ENCODE measurements at places on chromosomes 6 and 20.

DNA sequence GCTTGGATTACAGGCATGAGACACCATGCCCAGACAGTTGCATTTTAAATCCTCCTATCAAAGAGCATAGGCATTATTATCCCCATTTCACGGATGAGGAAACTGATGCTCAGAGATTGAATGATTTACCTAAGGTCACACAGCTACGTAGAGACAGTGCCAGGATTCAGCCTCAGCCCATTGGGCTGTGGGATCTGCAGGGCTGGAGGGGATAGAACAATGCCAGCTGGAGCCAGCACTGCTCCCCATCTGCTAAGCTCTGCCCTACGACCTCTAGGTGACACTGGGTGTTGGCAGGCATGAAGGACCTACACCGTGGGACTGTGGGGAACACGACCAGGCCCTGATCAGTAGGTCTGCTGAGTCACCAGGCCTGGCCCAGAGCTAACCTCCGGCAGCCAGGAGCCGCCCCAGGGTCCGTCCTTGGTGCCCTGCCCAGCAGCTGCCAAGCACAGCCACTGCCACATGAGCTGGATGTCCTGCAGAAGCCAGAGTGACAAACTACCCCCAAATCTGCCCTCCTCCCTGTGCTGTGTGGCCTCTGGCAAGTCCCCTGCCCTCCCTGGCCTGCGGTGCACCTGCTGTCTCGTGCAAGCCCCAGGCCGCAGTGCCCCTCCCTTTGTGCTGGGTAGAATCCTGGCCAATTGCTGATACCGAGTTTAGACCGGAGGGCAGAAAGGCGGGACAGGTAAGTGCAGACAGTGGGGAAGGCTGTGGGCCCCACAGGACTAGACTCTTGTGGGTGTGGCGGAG lies 47.6 kb upstream of the PTGIS start:
- no peak for DNase-seq

DNA sequence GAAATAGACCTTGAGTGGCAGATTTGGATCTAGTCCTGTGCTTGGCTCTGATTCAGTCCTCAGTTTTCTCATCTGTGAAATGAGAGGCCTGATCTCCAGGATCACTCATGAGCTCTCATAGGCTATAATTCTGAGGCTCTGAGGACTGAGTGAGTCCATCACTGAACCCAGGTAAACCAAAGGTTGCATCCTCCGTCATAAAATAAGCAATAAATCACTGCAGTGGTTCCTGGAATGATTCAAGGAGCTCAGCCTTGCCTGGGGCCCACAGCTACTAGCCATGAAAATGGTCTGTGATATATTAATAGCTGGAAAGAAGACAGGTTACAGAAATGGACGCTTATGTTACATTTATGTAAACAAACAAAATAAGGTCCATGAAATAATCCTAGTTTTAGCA lies 124.8 kb downstream of the MAP3K7 start:
- no peak for DNase-seq

DNA sequence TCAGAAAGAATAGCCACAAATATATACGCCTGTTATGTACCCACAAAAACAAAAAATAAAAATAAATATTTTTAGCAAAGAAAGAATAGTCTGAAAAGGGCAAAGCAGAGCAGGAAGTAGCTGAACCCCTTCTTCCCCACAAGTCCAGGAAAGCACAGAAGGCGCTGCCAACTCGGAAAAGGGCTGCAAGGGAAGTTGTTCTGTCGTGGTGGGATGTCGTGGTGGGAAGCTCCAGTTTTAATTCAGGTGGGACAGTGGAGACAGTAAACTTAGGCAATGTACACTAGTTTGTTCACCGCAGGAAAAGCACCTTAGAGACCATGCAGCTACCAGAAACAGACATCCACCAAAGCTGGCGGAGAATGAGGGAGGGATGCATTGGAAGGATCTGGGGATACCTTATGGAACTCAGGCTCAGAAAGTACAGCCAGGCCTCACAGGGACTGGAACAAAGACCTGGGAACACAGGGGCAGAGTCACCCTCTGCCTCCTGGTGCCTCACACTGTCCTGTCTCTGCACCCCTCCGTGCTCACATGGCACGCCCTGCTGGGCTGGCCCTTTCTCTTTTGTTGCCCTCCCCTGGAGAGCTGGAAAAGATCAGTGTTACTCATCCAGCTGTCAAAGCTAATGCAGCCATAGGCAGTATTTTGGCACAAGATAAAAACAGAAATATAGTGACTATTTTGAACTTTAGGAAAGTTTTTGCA lies 3.3 kb upstream of the APMAP start:
- no peak for DNase-seq

DNA sequence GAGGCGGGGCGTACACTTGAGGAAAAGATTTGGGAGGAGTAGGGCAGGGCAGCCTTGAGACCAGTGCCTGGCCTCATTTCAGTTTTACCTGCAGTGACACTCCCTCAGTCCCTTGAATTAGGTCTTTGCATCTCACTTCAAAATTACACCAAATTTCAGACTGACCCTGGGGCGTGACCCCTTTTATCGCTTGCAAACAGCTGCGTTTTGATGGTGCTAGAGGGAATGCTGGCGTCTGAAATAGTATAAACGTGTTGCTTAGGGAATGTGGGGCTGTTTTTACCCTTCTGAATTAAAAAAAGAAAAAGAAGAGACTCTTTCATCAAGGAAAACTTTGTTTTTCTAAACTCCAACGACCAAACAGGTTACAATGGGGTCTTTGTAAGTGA lies 21.0 kb downstream of the COL9A1 start:
- no peak for DNase-seq

GRCh38 chr20:49445176-49445575 lies 37.3 kb downstream of the KCNB1 start:
- no peak for DNase-seq

GRCh38 chr20:43766385-43766784 lies 39.6 kb upstream of the GTSF1L start:
- no peak for DNase-seq

DNA sequence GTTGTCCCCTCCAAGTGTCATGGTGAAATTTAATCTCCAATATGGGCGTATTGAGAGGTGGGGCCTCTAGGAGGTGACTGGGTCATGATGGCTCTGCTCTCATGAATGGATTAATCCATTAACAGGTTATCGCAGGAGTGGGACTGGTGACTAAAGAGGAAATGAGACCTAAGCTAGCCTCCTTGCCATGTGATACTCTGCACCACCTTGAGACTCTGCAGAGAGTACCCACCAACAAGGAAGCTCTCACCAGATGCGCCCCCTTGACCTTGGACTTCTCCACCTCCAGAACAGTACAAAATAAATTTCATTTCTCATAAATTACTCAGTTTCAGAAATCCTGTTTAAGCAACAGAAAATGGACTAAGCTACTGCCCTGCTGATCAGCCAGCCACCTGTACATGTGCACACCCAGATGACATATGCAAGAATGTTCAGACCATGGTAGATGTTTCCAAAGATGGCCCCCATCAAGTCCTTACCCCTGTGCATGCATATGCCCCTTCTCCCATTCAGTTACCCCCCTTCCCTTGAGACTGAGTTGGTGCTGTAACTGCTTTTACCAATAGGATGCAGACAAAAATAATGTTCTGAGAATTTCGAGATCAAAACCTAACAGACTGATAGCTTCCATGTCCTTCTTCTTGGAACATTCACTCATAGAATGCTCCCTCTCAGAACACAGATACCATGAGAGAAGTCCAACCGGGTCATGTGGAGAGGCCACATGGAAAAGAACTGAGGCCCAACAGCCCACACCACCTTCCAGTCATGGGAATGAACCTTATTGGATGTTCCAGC lies 28.4 kb downstream of the MAP3K5 start:
- no peak for DNase-seq

- no peak for DNase-seq
These were observed 23.2 kb upstream of the ROS1 start for GRCh38 chr6:117448732-117449485.

GRCh38 chr20:10784554-10785183 lies 110.9 kb upstream of the JAG1 start:
- DNase-seq, result peak; percentile 34

GRCh38 chr6:775863-776262 lies 82.9 kb upstream of the EXOC2 start:
- no peak for DNase-seq

DNA sequence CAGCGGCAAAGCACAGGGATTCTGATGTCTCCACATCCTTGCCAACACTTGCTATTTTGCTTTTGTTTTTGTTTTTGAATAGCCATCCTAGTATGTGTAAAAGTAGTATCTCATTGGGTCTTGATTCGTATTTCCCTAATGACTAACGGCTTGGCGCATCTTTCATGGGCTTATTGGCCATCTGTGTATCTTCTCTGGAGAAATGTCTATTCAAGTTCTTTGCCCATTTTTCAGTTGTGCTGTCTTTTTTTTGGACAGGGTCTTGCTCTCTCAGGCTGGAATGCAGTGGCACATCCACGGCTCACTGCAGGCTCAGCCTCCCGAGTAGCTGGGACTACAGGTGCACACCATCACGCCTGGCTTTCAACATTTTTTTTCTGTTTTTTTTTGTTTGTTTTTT lies 17.4 kb downstream of the TCFL5 start:
- DNase-seq, result no peak

DNA sequence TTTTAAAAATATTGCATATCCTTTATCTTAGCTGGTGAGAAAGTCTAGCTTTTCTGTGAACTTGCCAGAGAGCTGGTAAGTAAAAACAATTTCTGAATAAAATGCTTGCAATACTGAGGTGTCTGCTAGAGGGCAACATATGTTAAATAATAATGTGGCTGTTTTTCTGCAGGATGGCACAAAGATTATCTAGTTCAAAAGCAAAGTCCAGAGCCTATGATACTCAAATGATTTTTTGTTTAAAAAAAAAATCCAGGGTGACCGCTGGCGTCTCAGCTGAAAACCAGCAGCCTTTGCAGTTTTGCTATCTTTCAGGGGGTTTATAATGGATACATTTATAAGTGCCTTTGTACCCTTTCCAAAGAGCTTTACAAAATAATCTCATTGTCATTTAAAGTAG lies 194.9 kb downstream of the PHACTR1 start:
- peak; percentile 8 for DNase-seq

GRCh38 chr20:46332373-46333160 lies 24.3 kb upstream of the CDH22 start:
- no peak for DNase-seq

DNA sequence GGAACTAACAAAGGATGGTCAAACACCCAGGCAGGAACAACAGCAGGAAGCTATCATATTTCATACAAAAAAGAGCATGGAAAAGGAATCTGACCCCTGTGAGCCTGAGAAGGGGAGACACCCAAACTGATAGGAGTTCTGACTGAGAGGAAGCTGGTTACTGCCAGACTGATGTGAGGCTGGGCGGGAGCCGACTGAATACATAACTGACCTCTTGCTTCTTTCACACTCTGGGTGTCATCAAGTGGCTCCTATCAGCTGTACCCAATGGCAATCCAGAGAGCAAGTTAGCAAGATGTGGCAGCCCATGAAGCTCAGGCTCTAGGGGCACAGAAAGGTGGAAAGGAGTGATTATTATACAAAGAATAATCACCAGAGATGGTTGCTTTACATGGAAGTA lies 795.1 kb upstream of the HS3ST5 start:
- no peak for DNase-seq

DNA sequence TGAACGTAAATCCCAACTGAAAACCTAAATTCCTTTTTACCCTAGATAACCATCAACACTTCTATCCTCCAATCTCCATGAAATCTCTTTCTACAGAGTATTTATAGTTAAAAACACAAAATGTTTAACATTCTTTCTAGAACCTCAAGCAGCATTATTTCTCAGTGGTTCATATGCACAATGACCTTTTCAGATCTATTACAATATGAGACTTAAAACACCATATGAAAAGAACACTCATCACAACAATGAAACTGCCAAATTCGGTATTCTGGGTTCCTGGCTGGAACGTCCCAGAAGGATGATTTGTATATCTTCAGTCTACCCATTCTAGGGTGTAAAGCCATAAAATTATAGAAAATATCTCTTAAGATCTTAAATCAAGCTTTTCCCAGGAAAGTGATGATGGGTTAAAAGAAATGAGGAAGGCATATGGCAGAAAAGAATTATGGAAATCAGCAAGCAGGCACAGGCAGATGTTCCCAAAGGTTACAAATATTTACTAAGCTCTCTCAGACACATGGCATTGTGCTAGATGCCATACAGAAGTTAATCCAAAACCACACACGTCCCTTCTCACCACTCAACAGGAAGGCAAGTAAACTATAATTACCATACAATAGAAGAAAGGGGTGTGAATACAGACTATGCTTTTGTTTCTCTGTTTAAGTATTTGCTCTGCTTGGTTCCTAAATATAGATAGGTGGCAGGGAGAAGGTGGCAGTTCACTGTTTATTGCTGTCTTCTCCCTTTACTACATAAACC lies 118.0 kb downstream of the CHD6 start:
- peak; percentile 75 for DNase-seq

GRCh38 chr6:12113190-12113577 lies 101.1 kb downstream of the HIVEP1 start:
- DNase-seq, result no peak

GRCh38 chr6:48825501-48826151 lies 637.4 kb downstream of the MMUT start:
- DNase-seq, result no peak

GRCh38 chr20:36234771-36235320 lies 1.4 kb upstream of the AAR2 start:
- DNase-seq, result no peak

- DNase-seq, result no peak
These were observed 81.1 kb downstream of the RIPOR3 start for GRCh38 chr20:50610212-50610718.

- DNase-seq, result no peak
These were observed 139.8 kb downstream of the KHDC1L start for GRCh38 chr6:73085443-73085871.

GRCh38 chr6:12605888-12606345 lies 110.7 kb upstream of the PHACTR1 start:
- peak; percentile 52 for DNase-seq

GRCh38 chr6:41678511-41679084 lies 40.3 kb downstream of the MDFI start:
- DNase-seq, result no peak

DNA sequence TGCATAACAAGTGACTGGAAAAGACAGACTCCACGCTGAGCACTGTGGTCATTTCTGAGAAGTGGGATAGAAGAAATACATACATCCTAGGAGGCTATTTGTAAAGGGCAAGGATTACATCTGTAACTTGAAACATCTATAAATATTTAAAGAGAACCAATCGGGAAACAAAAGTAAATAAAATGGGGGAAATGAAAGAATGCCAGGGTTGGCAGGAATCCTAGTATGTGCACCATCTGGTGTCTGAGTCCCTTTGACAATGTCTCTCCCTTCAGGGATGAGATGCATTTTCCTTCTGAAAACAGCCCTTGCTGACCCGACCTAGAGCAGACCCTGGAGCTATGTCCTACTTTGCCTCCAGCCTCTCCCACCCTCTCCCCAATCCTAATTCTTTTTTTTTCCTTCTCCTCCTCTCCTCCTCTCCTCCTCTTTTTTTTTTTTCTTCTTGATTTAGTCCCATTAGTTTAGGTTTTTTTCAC lies 53.2 kb downstream of the VSTM2L start:
- DNase-seq, result peak; percentile 71

All from NCI-H774 (cell line).